ENCODE measurements at places on chromosomes 16 and 17.

DNA sequence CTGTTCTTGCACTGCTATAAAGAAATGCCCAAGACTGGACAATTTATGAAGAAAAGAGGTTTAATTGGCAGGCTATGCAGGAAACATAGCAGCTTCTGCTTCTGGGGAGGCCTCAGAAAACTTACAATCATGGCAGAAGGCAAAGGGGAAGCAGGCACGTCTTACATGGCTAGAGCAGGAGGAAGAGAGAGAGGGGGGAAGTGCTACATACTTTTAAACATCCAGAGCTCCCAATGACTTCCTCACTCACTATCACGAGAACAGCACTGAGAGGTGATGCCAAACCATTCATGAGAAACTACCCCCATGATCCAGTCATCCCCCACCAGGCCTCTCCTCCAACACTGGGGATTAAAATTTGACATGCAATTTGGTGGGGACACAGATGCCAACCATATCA lies 13.3 kb downstream of the WFIKKN2 start:
- DNase-seq: no peak

- DNase-seq: peak; percentile 87
Observed at GRCh38 chr17:35747540-35748017, 5.5 kb downstream of the GAS2L2 start.

DNA sequence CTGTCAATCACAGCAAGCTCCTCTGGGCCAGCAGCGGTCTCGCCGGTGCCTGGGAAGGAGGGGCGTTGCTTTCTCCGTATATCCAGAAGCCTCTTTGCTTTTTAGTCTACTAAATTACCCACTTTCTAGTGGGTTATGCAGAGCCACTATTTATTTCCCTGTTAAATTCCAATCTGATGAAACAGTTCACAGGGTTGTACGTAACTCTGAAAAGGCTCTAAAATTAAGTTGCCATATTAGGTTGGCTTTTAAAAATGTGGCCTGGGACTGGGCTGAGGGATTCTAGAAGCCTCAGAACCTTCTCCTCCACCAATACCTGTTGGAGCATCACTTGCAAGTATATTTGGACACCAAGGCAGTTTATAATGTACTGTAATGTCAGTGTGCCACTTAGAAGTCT lies 27.2 kb downstream of the MARCHF10 start:
- no peak for DNase-seq

DNA sequence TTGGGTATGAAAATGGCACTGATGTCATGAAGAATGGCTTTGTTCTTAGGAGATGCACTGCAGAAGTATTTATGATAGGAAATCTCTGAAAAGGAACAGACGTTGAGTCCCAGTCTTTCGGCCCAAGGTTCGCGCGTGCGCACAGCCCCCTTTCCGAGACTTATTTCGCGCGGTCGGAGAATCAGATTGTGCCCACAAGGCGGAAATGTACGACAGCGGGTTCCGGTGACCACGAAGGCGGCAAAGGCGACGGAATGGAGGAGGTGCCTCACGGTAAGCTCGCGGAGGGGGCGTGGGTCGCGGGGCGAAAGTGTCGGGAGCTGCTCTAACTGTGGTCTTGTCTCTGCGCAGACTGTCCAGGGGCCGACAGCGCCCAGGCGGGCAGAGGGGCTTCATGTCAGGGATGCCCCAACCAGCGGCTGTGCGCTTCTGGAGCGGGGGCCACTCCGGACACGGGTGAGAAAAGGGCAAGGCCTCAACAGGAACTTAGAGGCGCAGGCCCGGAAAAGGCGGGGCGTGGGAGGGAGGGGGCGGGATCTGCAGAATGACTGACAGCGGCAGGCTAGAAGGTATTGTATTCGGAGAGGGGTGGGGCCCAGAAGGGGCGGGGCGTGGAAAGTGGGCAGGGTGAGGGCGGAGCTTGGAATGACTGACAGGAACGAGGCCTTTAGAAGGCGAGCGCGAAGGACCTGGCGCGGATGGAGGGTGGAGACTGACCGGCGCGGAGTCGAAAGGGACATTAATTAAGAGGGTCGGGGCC lies at the start of gene NUBP1:
NUBP1 (plus strand) TSS at position 233 of the 760 bp plus-strand sequence; CDS start at position 255, 22 bp downstream.
- peak; percentile 100 for DNase-seq

GRCh38 chr17:62125307-62125706 lies 60.2 kb upstream of the MED13 start:
- DNase-seq: no peak
